Heart left ventricle (tissue), 16 donors: ENCODE measurements at places on chromosomes 11 and 22. TPM values are rescaled to one million over a fixed set of nuclear protein-coding genes. Genes with fewer than 3 reads are reported as not detected.

The C22orf31 gene
- total RNA-seq: not detected

DNA sequence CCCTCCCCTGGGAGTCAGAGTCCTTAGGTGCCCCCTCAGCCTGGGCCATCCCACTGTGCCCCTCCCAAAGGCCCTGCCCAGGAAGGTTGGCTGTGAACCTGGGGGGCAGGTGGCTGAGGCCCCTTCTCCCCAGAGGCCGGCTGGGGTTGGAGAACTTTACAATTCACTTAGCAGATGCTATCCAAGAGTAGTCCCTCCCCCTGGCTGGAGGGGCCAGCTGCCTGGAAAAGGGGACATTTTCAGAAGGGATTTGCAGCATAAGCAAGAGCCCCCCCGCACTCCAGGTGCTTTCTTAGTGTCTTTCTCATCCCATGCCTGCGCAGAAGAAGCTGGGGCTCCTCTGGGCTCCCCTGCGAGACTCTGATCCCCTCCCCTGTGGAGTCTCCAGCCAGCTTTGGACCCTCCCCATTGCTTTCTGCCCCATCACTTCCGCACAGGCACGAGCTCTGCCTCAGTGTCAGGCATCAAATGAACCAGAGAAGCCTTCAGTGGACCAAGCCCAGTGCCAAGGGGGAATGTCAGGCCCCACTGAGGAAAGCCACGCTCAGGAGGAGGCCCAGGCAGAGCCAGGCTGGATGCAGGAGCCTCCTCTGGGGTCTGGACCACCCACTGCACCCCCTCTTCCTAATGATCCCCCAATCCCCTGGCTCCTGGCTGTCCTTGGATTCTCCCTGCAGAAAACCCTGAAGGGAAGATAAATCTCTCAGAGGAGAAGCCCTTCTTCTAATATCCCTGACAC lies 3.7 kb downstream of the SSTR3 start:
- DNase-seq: no peak

DNA sequence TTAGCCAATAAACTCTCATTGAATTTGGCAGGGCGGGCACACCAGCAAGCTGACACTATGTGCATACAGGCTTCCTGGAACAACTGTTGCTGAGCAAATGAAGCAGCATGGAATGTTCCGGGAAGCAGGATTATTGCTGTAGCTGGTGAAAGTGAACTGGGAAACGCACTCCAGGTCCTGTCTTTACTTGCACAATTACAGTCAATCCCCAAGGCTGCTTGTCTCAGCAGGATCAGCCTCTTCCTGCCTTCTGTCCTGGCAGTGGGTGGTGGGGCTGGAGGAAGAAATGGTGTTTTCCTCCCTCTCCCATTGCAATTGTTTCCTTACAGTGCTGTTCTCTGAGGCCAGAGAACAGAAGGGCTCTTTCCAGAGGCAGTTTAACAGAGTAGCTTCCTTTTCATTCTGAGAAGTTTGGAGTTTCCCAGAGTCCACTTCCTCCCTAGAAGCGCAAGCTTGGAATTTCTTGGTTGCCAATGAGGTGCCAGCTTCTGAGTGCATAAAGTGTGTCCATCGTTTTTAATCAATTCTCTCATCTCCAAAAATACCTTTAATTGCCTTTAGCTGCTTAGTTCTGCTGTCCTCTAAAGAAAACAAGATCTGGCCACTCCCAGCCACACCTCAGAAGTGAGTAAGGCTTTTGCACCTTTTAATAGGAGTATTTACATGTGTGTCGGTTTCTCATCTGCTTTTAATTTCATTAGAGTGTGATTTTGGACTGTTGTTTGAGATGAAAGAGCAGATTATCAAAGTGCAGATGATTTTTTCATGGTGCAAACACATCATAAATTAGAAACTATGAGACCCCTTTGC lies 19.9 kb downstream of the CD44 start:
- DNase-seq: no peak

GRCh38 chr11:849951-850774 lies 7.5 kb downstream of the TSPAN4 start:
- no peak for DNase-seq

GRCh38 chr11:70358753-70359152 lies 39.6 kb upstream of the CTTN start:
- no peak for DNase-seq
